ENCODE measurements at places on chromosomes 11 and 22. TPM values are rescaled to one million over a fixed set of nuclear protein-coding genes. Genes with fewer than 3 reads are reported as not detected.

- no peak overlapping the region for H3K4me3 ChIP-seq
- no peak for DNase-seq
- H3K36me3 ChIP-seq = peaks cover 11% of the 10 kb centered on the region
Observed at GRCh38 chr11:70383664-70384565, 14.4 kb upstream of the CTTN start.

GRCh38 chr11:102413497-102413896 lies 39.1 kb downstream of the TMEM123 start:
- no peak overlapping the region for H3K4me3 ChIP-seq
- peaks cover 2% of the 10 kb centered on the region for H3K27me3 ChIP-seq
- peaks cover 3% of the 10 kb centered on the region for H3K4me1 ChIP-seq
- peaks cover 18% of the 10 kb centered on the region for H3K36me3 ChIP-seq
- no peak for DNase-seq

DNA sequence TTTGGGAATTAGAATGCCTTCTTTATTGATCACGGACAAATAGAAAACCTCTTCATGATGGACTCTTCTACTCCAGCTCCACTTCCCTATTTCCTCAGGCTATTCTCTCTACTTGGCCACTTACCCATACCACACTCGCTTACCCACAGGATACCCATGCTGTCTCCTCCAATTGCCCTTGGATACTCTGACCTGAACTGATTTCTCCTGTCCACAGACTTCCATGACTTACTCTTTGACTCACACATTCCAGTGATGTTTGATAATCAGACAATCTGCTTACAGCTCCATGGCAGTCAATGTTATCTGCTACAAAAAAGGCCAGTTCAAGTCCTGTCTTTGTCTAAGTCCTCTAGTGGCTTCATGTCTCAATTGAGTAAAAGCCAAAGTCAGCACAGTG lies 292.0 kb upstream of the CTSC start:
- H3K4me3 ChIP-seq = no peak overlapping the region
- H3K27me3 ChIP-seq = no peaks in the 10 kb centered on the region
- H3K36me3 ChIP-seq = no peaks in the 10 kb centered on the region
- H3K4me1 ChIP-seq = no peaks in the 10 kb centered on the region

MAPK12 gene
- 33.4 TPM for total RNA-seq

GRCh38 chr11:35525501-35526175 lies at the start of gene PAMR1:
Gene PAMR1, minus strand, starts transcription at chr11:35525616. Its CDS starts 31 bp downstream, at chr11:35525585.
- no peak within 1 kb of the TSS for H3K27ac ChIP-seq
- peak; percentile 15 for DNase-seq
- H3K27me3 ChIP-seq = peaks cover 7% of the 10 kb centered on the region
- no peaks in the 10 kb centered on the region for H3K36me3 ChIP-seq

DNA sequence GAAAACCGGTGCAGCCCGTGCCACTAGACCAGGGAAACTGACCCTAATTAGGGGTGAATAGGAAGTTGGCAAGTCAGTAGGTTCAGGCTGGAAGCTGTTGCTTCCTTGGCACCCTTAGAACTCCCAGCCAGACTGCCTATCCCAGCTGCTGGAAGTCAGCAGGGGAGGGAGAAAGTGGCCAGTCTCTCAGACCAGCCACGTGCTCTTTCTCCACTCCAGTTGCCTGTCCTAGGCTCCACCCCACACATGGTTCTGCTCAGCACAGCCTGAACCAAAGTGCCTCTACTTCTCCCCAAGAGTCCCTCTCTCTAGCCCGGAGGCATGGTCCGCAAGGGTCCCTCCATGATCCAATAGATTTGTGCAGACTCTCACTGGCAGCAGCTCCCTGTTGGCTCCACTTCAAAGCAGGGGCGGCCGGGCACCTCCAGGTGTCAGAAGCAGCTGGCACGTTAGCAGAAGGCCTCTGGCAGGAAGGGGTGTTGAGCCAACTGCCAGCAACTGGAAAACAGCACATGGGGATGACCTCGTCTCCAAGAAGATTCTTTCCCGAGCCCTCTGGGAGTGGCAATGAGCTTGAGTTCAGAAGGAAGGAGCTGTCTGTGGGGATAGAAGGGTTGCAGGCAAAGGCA lies 27.7 kb downstream of the ARFGAP2 start:
- no peak overlapping the region for H3K4me3 ChIP-seq
- H3K36me3 ChIP-seq = peaks cover 6% of the 10 kb centered on the region
- peaks cover 1% of the 10 kb centered on the region for H3K27me3 ChIP-seq
- peaks cover 14% of the 10 kb centered on the region for H3K4me1 ChIP-seq
- H3K27ac ChIP-seq = peak overlapping the region; percentile 61

DNA sequence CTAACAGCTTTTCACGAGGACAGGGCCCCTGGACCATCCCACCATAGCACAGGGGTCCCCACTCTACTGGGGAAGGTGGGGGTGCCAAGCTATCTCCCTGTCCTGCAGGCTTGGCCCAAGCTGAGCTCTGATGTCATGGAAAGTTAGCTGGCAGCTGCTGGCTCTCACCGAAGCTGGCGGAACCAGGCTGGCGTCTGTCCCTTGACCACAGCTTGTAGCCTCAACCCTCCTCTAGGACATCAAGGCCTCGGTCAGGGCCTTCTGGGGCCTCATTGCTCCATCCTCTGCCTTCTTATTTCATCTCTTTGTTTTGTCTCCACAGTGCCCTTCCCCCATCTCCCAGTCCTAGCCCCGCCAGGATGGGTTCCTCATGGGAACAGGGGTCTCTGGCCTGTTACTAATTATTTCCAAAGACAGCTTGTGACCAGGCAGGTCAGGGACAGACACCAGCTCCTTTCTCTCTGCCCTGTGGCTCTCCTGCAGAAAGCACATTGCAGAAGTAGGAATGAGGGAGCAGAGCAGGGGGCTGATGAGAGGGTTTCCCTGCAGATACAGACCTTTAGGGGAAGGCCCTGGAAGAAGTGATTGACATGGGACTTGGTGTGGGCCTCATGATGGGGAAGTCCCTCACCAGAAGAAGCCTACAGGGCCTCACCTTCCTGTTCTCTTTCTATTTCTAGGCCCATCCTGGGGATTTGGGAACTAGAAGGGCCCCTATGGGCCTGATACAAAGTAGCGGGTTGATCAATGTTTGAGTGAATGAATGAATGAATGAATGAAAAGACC lies 97.5 kb upstream of the ALX4 start:
- peaks cover 3% of the 10 kb centered on the region for H3K27me3 ChIP-seq
- H3K4me1 ChIP-seq = no peaks in the 10 kb centered on the region
- no peaks in the 10 kb centered on the region for H3K36me3 ChIP-seq
- no peak overlapping the region for H3K4me3 ChIP-seq

TRPM5 gene
- 0.38 TPM for total RNA-seq

All from endothelial cell (in vitro differentiated cells).